EL (cell line): ENCODE measurements at places on chromosomes 12 and 14.

GRCh38 chr12:2624543-2625288 lies 170.1 kb upstream of the FKBP4 start:
- DNase-seq, result peak; percentile 72

GRCh38 chr12:5691943-5692342 lies 253.1 kb downstream of the ANO2 start:
- DNase-seq, result no peak

DNA sequence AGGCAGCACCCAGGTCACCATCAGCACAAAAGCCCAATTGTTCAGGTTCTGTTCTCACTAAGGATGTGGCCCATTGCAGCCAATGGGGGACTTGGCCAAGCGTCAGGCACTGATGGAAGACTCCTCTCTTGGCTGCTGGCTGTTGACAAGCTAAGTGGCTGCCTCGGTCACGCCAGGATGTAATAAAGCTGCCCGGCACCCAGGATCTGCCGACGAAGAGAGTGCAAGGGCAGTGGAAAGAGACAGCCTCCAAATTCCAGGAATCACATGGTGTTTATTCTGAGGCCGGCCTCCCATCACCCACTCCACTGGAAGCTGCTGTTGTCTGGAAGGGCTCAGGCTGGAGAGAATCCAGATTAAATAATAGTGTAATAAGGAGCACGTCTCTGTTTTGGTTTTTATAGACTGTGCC lies 451.8 kb upstream of the TBX3 start:
- peak; percentile 72 for DNase-seq

DNA sequence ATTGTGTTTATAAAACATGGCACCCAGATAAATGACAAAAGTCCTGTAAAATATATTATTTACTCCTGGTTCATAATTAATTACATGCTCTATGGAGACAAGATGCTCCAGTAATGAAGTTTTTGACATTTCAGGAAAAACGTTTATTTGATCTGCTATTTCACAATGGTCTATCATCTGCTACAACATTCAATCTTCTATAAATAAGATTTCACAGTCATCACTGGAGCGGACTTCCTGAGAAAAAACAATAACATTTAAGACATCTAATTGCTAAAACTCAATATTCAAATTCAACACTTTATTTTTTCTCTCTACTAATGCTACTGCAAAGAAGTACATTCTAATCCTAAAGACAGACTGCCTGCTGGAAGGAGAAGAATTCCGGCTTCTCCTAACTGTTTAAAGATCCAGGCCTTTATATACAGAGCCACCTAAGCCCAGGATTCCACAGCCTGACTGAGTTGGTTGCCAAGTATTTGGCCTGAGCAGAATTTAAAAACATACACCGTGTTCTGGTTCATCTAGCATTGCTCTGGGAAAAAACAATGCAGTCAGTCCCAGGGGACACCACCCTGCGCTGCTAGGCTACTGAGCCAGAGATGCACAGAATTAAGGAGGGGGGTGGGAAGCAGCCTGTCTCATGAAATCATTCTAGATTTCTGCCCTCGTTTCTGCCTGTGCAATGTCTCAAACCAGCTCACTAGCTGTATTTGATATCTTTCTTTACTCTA lies 58.0 kb downstream of the TMTC1 start:
- DNase-seq, result no peak

GRCh38 chr12:117583092-117583491 lies 221.7 kb upstream of the NOS1 start:
- DNase-seq, result no peak

DNA sequence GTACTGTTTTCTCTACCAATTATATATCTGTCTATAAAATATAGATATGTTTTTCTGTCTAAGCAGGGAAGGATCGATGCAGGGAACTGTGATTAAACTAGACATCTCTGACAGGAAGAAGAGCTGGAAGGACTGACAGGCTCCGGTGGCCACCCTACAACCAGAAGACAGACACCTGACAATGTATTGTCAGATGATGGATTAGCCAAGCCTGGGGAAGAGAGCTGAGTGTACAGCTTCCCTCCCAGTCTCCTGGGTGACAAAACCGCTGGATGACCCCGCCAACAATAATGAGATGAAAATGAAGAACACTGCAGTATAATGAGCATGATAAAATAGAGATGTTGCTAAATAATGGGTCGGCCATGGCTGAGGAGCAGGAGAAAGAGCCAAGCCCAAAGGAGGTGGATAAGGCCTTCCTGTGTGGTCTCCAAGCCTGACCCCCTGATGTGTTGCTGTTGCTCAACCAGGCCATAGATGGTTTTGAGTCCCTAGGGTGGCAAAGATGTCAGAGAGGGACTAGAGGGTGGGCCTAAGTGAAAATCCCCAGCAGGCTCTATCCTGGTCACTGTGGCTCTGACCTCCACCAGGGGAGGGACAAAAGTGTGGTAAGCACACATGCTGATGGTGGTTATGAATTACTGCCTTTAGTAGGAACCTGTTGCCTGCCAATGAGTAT lies 28.2 kb downstream of the DHRS2 start:
- DNase-seq, result no peak

DNA sequence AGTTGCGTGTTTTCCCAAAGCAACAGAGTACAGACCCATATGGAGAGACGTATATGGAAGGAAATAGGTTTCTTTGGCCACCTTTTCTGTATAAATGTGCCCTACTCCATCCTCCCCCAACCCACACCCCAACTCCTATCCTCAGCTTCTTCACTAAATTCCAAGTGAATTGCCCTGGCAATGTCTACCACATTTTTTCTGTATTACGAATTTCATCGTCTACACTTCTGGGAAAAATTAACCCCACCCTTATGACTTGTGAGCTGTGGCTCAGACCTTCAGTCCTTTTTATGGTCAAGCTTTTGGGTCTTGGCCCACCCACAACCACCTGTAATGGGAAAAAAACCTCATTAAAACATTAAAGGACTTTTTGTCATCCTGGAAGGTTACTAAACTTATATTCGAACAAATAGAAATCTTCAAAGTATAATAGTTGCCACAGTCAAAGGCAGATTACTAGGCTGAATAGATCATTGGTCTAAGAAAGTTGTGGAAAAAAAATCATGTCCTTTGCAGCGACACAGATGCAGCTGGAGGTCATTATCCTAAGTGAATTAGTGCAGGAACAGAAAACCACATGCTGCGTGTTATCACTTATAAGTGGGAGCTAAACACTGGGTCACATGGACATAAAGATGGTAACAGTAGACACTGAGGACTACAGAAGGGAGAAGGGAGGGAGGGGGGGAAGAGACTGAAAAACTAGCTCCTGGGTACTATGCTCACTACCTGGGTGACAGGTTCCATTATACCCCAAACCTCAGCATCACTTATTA lies 15.7 kb upstream of the NFKBIA start:
- peak; percentile 88 for DNase-seq

GRCh38 chr14:68373124-68373646 lies 419.7 kb downstream of the ZFP36L1 start:
- DNase-seq, result no peak

GRCh38 chr12:40953076-40953475 lies 235.0 kb upstream of the PDZRN4 start:
- no peak for DNase-seq

GRCh38 chr12:76781321-76781720 lies 17.4 kb downstream of the ZDHHC17 start:
- no peak for DNase-seq

- no peak for DNase-seq
These were observed 76.4 kb upstream of the HOXC13 start for GRCh38 chr12:53862206-53862605.

DNA sequence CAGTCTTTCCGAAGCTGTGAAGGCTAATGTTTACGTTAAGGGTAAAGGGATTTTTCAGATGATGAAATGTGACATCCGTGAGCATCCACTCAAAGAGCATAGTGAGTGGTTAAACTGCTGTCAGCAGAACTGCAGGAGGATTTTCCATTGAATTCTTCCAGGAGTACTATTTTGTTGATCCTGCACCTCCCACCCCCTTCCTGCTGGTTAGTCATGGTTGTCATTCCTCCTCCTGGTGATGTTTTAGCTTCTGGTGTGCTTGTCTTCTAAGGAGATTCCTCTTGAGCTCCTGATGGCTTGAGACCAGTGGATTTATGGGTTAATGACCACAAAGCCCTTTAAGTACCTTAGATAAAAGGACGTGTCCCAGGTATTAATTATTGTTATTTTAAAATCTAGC lies 2.4 kb upstream of the GPRC5D start:
- peak; percentile 20 for DNase-seq

DNA sequence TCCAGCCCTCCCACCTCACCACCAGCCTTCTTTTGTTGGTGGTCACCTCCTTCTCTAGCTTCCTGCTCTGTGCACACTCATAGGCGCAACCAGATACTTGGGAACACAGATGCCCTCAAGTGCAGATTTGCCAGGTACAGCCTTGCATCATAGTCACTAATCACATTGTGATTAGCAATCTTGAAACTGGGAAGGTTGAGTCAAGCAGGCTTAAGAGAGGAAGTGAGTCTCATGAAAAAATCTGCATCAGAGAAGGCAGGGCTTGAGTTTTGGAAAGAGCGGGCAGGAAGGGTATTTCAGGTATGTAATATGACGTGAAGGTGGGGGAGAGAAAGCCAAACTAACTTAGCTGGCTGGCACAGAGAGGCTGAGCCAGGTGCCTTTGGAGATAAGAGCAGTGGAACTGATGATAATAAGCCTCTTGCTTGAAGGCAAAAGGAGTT lies 2.7 kb upstream of the RABGGTA start:
- DNase-seq, result no peak

DNA sequence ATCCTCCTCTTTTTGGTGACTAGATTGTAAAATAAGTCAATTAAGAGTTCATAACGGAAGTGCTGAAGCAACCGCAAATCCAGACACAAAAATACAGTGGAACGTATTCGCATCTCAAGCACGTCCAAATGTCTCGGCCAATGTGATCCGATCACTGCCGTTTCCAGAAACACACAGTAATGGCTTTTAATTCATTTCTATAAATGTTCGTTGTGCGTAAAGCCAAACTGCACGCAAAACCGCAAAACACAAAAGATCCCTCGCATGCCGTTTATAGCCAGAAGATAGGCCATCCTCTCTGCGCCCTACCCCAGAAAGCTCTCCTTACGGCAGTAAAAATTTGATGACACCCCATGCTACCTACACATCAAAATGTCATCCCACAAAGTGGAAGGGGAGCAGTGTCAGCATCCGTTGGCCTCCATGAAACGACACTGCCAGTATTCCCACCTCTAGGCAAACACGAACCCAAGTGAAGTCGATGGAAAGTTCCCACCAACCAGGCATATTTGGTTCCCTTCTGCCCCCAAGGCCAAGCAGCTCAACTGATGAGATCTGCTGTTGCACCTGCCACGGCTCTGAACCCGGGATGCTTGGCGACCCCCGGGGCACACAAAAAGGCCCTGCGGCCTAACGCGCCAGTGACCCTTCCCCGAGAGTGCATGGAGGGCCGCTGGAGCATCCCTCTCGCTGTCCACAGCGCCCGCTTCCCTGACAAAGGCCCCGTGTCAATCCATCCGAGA lies 1.4 kb downstream of the HECTD4 start:
- DNase-seq, result peak; percentile 27
